ENCODE measurements at places on chromosomes 2 and 18.

DNA sequence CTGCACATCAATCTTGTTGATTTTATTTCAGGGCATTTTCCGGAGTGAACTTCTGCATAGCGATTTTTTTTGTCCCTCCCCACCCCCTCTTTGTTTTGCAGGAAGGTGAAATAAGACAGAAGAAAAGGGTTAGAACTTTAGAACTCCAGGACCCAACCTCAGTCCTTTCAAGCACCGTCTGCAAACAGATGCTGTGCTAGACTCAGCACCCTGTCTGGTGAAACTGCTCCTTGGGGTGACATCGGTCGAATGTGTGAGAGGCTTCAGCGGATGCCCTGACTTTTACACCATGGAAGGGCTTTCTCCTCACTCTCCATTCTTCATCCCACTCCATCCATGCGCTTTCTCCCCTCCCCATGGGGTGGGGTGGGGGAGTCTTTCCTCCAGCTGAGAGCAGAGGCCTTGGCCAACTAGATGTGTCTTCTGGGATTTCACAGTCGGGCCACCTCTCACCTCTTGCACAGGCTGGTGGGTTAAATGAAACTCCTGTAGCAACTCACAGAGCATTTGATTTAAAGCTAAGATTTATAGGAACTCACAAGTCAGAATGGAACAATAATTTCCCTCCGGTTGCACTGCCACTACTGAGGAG lies 43.3 kb upstream of the EDAR start:
- no peak for DNase-seq

DNA sequence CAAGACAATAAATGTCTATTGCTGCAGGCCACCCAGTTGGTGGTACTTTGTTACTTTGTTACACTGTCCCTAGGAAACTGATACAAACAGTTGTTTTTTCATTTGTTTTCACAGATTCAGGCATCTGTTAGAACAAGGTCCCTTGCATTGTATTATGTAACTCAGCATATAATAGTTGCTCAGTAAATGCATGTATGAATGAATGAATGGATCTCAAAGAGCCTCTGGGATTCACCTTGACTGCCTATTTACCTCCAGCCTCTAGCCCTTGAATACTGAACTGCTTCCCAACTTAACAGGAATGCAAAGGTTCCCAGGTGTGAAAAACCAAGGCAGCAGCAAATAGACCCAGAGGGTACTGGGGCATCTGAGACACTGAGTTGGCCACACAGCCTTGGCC lies 27.4 kb upstream of the NEB start:
- no peak for DNase-seq

GRCh38 chr2:32009516-32010256 lies 1.1 kb downstream of the MEMO1 start:
- peak; percentile 49 for DNase-seq

- DNase-seq, result no peak
Observed at GRCh38 chr18:37242091-37242490, 323.5 kb downstream of the CELF4 start.

DNA sequence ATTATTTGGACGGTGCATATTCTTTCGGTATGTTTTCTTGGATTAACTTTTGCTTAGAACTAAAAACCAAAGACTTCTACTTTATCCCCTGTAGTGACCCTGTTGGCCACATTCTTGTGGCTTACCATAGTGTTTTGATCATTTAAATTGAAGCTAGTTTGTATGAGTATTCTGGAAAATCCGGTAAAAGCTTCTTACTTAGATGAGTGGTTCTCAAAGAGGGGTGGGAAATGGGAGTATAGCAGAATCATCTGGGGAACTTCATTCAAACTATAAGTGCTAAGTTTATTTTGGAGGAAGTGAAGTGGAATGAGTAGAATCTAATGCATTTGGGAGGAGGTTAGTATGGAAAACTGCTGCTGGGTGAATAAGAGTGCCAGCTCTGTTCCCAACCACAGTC lies 3.8 kb downstream of the PPP1CB start:
- no peak for DNase-seq

DNA sequence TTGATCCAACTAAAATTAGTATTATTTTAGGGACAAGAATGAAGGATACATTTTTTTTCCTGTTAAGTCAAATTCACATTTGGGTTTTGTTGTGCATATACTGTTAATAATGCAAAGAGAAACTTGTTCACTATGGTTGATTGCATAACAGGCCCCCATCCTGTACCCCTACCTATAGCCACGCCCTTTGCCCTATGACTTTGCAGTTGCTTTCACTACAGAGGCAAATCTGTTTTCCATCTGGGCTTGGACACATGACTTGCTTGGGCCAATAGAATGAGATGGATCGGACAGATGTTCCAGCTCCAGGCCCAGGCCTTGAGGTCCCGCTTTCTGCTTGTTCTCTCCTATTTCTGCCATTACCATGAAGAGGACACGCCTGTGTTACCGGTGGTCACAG lies 278.5 kb upstream of the HNRNPA3 start:
- DNase-seq, result no peak

- no peak for DNase-seq
Observed at GRCh38 chr18:36364911-36365624, 67.6 kb downstream of the FHOD3 start.

DNA sequence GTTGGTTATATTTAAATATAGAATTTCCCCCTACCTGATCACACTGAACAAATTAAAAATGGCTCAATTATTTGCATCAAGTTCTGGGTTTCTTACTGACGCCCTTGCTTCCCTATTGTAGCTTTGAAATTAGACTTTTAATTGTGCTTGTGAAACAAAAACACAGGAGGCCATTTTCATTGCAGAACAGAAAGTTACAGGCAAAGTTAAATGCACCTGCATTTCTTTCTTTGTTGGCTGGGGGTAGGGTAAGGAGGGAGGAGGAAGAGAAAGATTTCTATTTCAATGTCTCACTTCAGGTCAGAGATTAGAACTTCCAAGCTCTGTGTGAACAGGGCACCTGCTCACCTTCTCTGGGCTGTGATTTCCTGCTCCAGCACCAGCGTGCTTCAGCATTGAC lies 199.6 kb downstream of the BCL11A start:
- no peak for DNase-seq

DNA sequence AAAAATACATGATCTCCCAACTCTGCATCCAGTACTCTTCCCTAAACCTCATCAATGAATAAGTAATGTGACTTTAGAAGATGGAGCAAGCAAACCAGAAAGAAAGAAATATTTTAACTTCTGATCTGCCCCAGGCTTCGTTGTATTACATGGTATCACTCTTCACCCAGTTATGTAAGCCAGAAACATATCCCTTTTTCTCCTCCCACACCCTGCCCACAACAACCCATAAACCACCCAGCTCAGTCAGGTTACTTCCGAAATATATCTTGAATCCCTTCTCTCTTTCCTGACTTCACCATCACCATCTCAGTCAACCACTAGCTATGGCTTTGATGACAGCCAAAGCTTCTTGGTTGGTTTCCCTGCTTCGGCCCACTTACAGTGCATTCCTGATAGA lies 295.8 kb upstream of the PARD3B start:
- no peak for DNase-seq

DNA sequence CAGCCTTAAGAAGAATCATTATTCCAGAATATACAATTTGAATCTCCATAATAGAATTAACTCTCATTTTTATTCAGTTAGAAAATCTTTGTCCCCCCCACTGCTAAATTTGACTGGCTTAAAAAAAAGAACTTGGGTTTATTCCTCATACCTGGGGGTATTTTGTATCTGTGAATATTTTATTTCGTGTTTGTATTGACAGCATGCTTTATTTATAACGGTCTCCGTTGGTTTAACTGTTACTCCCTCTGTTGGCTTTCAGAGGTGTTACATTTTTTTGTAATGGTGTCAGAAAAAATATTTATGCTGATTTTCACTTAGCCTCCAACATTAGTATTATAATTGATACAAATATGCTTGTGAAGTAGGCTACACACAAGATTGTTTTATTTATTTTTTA lies 109.1 kb downstream of the HAUS1 start:
- no peak for DNase-seq

DNA sequence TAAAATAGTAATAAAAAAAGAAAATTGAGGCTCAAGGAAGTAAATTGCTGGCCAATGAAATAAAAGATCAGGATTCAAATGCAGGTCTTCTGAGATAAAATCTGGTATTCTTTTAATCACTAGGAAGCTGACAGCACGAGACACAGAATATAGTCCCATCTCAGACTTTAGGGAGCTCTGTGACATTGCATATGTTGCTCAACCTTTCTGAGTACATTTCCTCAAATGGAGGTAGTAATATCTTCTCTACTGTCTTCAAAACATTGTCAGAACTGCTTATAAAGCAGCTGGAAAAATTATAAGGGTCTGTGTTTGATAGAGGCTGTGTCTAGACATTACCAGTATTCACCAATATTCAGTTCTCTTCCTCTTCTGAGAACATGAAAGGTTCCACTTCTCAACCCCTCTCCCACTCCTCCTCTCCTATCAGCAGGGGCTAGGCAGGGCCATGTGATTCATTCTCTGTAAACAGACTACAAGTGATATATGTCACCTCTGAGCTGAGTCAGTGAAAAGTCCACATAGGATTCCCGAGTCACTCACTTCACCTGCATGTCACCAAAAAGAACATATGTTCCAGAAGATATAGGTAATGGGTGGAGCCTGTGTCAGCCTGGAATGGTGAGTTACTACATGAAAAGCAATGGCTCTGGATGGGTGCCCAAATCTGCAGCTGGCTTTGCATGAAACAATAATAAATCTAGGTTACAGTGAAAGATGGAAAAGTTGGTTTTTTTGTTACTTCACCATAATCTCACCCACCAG lies 7.1 kb downstream of the KCNE4 start:
- DNase-seq, result no peak

GRCh38 chr18:51193621-51194287 lies 3.7 kb downstream of the MEX3C start:
- no peak for DNase-seq

DNA sequence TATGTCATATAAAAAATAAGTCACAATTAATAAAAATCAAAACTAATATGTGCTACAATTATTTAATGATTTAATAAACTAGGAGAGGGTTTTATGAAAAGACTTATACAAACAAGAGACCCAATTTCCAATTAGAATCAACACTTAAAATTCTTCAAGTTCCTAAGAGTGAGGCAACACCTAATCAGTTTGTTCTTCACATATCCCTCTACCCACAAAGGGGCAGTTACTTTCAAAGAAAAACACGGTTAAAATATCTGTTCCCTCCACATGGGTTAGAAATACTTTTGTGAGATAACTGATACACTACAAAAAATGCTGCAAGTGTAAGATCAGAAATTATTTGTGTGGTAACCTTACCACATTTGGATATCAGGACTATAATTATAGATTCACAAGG lies 357.0 kb downstream of the ERBB4 start:
- DNase-seq, result no peak

DNA sequence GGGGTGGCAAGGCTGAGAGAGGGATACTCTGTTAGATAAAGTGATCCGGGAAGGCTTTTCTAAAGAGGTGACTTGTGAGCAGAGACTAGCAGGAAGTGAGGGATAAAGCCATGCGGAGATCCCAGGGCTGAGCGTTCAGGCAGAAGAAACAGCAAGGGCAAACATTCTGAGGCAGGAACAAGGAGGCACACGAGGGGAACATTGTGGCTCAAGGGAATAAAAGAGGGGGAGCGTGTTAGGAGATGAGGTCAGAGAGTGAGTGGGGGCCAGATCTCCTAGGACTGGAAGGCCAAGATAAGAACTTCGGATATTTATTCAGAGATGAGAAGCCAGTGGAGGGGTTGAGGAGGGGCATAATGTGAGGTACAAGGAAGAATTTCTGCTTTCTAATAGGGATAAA lies 67.1 kb downstream of the ACTR2 start:
- DNase-seq, result no peak

GRCh38 chr2:212730994-212731393 lies 192.4 kb upstream of the ERBB4 start:
- no peak for DNase-seq

GRCh38 chr2:47950340-47951301 lies 44.3 kb upstream of the FBXO11 start:
- no peak for DNase-seq

DNA sequence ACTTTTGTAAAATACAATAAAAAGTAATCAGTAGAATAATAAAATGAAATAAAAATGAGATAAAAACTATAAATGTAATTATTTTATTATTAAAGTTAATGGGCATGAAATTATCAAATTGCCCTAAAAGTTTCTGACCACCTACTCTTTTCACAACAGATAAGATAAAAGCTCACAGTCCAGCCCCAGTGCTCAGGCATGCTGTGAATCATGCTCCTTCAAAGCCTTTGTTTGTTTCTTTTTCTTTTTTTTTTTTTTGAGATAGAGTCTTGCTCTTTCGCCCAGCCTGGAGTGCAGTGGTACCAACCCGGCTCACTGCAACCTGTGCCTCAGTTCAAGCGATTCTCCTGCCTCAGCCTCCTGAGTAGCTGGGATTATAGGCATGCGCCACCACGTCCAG lies 181.7 kb downstream of the ANKRD44 start:
- no peak for DNase-seq

- DNase-seq, result no peak
Observed at GRCh38 chr2:151753540-151753939, 19.3 kb upstream of the NEB start.

- no peak for DNase-seq
Observed at GRCh38 chr2:191202881-191203397, 42.3 kb upstream of the MYO1B start.

GRCh38 chr18:73476031-73476430 lies 608.2 kb upstream of the NETO1 start:
- no peak for DNase-seq

DNA sequence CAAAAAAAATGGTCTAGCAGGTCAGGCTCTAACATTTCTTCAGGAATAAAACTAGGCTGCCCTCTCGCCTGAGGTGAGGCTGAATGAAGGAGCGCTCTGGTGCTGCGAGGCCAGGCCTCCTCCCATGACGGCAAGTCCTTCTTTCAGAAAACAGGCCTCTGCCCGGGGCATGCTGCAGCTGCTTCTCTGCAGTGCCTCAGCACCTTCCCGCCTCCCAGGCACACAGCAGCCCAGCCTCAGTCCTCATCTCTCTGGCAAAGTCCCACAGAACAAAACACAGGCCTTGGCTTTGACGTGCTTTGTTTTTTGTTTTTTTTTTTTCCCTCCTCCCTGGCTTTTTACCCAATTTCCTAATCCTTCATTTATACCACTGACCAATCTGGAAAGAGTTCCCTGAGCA lies 74.8 kb downstream of the BCL11A start:
- DNase-seq, result no peak

DNA sequence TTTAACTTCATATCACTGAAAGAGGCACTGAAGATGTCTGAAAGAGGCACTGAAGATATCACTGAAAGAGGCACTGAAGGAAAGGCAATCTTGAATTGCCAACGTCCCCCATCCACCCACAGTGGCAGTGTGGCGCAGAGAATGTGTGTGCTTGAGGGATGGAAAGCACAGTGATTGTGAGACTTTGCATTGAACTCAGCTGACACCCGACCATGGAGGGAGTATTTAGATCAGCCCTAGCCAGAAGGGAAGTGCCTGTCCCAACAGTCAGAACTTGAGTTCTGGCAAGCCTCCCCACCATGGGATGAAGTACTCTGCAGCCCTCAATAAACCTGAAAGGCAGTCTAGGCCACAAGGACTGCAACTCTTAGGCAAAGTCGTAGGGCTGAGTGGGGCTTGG lies 33.8 kb downstream of the MAP4K3 start:
- DNase-seq, result no peak

- DNase-seq, result no peak
Observed at GRCh38 chr2:17107151-17107550, 411.1 kb downstream of the RAD51AP2 start.

- peak; percentile 93 for DNase-seq
Observed at GRCh38 chr2:96868555-96869280, 1.2 kb downstream of the SEMA4C start.

GRCh38 chr2:174774886-174775285 lies 10.6 kb upstream of the CHRNA1 start:
- DNase-seq, result no peak

GRCh38 chr2:182361477-182361876 lies 65.4 kb downstream of the PDE1A start:
- no peak for DNase-seq

GRCh38 chr2:37337620-37338280 lies 6.7 kb upstream of the QPCT start:
- no peak for DNase-seq

Measured in ureter (tissue), 1 donor.